ENCODE measurements at places on chromosomes 3 and 15. TPM values are rescaled to one million over a fixed set of nuclear protein-coding genes. Genes with fewer than 3 reads are reported as not detected.

DNA sequence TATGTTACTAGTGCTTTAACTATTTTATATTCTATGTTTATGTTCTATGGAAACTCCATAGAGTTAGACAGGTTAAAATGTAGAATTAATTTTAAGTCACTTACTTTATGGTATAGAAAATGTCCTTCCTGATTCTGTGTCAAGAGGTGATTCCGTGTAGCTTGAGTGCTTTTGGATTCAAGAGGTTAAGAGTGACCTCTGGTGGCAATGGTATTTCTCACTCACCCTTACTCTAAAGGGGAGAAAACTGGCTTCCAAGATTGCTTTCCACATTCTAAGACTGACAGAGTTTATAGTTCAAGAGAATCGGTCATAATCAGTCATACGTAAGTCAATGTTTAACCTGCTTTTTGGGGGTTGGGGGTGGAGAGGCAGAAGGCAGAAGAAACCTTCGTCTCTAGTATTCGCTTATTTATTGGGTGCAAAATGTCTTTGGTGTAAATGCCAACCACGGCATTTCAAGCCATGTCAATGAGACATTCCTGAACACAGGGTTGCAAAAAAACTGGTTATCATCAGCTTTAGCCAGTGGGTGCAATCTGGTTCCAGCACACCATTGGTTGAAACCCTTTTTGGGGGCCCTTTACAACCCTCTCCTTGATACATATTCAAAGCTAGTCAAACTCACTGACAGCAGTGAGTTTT is 92.0 kb upstream of the VGLL3 start:
- DNase-seq, result no peak

DNA sequence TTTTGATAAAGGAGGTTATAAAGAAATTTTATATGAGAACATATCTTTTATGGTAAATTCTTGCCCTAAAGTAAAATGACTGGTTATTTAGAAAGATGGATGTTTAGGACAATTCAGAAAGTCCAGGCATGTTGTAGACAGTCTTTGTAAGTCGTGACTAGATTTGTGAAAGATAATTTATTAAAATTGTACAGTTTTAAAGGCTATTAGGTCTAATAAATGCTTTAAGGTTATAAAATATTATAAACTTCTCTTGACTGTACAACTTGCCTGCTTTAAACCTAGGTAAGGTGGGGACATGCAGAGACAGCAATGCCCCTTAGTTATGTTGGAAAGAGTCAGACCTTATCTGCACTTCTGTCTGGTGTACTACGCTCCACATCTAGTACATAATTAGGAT is 933.5 kb downstream of the SI start:
- DNase-seq, result no peak

DNA sequence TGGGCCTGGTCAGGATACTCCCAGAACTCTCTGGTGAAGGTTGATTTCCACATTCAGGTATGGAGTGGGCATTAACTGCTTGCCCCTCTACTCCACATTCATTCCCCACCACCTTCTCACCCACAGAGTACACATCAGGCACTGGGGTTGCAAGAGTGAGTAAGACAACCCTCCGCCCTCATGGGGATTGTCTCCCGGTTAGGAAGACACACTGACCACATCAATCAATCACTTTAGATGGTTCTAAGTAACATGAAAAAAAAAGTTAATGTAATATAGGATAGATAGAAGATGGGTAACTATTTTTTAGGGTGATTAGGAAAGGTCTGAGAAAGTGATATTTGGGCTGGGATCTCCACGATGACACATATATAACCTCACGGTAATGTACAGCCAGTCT is 116.0 kb upstream of the NEO1 start:
- no peak for DNase-seq

GRCh38 chr3:16071206-16071605 is 103.3 kb upstream of the GALNT15 start:
- no peak for DNase-seq

GRCh38 chr3:148269816-148270215 is 427.9 kb upstream of the AGTR1 start:
- no peak for DNase-seq

Gene PRSS50
- total RNA-seq, result not detected

Gene SAMMSON
- not detected for total RNA-seq

Gene ZNF619
- total RNA-seq, result 2.0 TPM
